ENCODE measurements at places on chromosomes 4 and X. TPM values are rescaled to one million over a fixed set of nuclear protein-coding genes. Genes with fewer than 3 reads are reported as not detected.

HTRA3 gene
- total RNA-seq: not detected

MAGEC3 gene
- total RNA-seq: not detected

ARHGAP4 gene
- total RNA-seq: 199 TPM

SPOCK3 gene
- total RNA-seq: 0.10 TPM

RIBC1 gene
- total RNA-seq: 1.0 TPM

ZNF732 gene
- not detected for total RNA-seq

ODAPH gene
- 0.10 TPM for total RNA-seq

CD38 gene
- 7.5 TPM for total RNA-seq

CT47A1 gene
- total RNA-seq: not detected

CCSER1 gene
- total RNA-seq: 7.9 TPM

FGFRL1 gene
- total RNA-seq: 5.8 TPM

FAM133A gene
- total RNA-seq: not detected

NPY2R gene
- total RNA-seq: not detected

LRAT gene
- total RNA-seq: not detected

SSX2 gene
- not detected for total RNA-seq

CDK16 gene
- total RNA-seq: 95.6 TPM

PAGE3 gene
- total RNA-seq: not detected

BTC gene
- 0.10 TPM for total RNA-seq

IL13RA2 gene
- total RNA-seq: not detected

AREG gene
- total RNA-seq: 20.1 TPM
